ENCODE measurements at places on chromosomes 1 and 21. TPM values are rescaled to one million over a fixed set of nuclear protein-coding genes. Genes with fewer than 3 reads are reported as not detected.

- DNase-seq = no peak
These were observed 37.9 kb downstream of the CXADR start for GRCh38 chr21:17550671-17551308.

CD55 gene
- total RNA-seq = 4.0 TPM

DNA sequence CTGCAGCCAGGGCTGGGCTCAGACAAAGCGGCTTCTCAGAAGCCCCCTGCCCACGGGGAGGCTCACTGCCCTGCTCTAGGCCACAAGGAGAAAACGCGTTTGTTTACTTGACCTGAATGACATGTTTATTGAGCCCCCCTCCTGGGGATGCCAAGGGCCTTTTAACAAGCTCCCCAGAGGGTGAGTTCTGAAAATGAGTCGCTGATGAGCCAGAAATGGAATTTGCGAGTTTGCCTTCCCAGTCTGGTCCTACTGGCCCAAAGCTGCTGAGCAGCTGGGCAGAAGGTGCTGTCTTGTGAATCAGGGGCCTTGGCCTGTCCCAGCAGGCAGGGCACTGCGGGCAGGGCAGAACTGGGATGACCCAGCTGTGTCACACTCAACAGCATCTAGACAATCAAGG, 120.6 kb downstream of the SYF2 start:
- DNase-seq = no peak

GRCh38 chr1:6918186-6918924, 133.1 kb downstream of the CAMTA1 start:
- DNase-seq = no peak

DNA sequence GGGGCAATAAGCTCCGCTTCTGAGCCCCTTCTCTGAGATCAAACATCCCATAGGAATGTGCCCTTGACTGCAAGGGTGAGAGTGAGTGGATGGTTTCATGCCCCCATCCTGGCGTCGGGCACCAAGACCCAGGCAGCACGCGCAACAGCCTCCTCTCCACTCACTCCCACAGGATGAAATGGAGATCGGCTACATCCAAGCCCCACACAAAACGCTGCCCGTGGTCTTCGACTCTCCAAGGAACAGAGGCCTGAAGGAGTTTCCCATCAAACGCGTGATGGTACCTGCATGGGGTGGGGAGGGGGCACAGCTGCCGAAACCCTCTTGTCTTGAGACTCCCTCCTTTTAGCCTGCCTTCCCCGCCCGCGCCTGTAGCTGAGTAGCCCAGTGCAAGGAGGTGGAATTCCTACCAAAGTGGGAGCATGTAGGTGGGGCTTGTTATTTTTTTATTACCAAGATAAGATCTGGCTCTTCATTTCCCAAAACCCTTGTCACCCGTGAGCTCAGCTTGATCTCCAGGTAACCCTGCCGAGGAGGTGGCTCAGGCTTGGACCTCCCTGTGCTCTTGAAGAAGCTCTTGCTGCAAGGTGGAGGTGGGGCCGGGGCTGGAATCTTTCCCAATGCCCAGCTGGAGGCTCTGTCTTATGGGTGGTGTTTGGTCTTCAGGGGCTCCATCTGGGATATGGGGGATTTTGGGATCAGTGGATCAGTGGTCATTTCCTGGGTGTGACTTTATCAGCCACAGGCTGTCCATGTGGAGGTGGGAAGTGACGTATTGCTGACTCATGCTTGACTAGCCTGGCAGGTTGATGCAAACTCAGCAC, 24.0 kb upstream of the PADI6 start:
- no peak for DNase-seq

DNA sequence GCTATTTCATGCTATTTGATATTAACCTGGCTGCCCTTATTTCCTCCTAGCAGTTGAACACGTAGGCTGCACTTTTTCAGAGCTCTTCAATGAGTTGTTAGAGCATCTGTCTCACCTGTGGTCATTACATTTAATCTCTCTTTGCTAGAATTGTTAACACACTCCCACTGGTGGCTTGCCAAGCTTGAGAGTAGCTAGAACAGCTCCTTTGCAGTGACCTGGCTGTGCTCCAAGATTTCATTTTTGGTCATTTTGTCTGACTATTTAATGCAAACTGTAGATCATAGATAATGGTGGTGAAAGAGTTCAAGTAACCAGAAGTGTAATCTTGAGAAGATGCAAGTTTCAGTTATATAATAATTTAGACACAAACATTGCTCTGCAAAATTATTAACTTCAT, 105.6 kb downstream of the LRRC7 start:
- no peak for DNase-seq

COL16A1 gene
- 0.80 TPM for total RNA-seq

OXCT2 gene
- total RNA-seq = 0.77 TPM

- no peak for DNase-seq
These were observed 27.6 kb downstream of the IPP start for GRCh38 chr1:45722809-45723208.

SHE gene
- 0.19 TPM for total RNA-seq

GRCh38 chr1:102580806-102581205, 527.5 kb downstream of the COL11A1 start:
- DNase-seq = no peak

GRCh38 chr21:42539931-42540343, 26.3 kb downstream of the SLC37A1 start:
- no peak for DNase-seq

GRCh38 chr1:17545356-17545755, 5.9 kb downstream of the ARHGEF10L start:
- no peak for DNase-seq

CASZ1 gene
- 2.6 TPM for total RNA-seq

DNA sequence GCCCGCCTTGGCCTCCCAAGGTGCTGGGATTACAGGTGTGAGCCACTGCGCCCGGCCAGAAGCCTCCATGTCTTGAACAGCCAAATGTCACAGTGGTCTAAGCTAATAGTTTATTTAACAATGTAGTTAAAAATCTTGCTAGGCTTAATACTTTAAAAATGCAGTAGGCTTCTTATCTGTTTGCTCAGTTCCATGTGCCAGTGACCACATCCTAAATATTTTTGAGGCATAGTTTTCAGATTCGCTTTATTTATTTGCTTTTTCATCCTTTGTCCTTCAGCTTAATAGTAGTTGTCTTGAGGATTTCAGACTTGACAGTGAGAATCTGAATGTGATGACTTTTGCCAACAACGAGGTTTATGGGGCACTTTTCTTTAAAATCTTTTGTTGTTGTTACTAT, 59.9 kb upstream of the PRRX1 start:
- no peak for DNase-seq

- DNase-seq = no peak
These were observed 36.3 kb downstream of the TNNI3K start for GRCh38 chr1:74271503-74271902.

DNA sequence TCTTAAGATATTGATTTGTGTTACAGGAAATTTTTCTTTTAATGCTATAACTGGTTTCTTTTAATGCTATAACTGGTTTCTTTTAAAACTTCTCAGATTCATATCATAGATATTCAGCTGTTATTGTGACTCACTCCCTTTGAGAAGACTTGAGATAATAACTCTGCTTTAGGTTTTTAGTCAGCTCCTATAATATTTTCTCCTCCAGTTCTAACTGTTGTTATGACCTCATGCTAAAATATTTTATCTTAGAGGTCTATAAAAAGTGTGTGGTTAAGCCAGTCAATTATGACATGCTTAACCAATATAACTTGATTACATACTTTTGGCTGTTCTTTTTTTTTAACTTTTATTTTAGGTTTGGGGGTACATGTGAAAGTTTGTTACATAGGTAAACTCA, 280.2 kb downstream of the PTGER3 start:
- no peak for DNase-seq

- DNase-seq = no peak
These were observed 44.4 kb upstream of the TTC34 start for GRCh38 chr1:2845869-2846268.
